K562 (cell line): ENCODE measurements at places on chromosomes 11 and 22.
A peak's percentile ranks its signal among the peaks of the same experiment; 100 is the strongest.

- H3K4me3 ChIP-seq = no peak overlapping the region
- no peaks in the 10 kb centered on the region for H3K27me3 ChIP-seq
- no peak overlapping the region for H3K27ac ChIP-seq
- DNase-seq = no peak
- H3K36me3 ChIP-seq = no peaks in the 10 kb centered on the region
Measured at GRCh38 chr11:109197656-109198055, 224.3 kb upstream of the C11orf87 start.

DNA sequence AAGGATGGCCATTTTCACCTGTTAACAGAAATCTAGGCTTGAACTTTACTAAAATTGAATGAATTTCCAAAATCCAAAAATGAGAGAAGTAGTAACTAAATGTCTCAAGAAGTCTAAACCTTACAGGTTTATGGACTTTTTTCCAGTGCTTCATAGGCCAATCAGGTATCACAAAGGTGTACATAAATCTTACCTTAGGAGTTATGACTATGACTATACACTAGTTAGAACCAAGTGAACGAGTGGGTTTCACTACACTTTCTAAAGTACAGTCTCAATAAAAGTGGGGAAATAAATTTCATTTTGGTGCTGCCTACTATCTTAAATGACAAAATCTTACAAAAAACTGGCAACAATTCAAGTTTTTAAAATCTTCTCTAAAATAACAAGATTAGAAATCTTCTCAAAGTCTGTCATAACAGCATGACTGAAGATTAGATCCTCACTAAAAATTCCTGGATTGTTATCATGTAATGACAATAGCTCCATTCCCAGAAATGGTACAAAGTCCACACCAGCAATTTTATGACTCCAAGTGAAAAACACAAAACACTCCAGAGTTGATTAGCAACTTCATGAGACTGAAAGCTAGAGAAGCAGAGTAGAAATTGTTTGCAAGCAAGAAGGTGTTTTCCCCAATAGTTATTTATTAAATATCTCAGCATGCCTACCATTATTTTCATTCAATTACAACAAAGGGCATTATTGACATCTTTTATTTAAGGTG lies 20.9 kb downstream of the SOX6 start:
- no peak for DNase-seq
- H3K4me3 ChIP-seq = no peak overlapping the region
- peak overlapping the region; percentile 89; the same call in 1 of the 3 replicates for H3K27ac ChIP-seq
- peaks cover 13% of the 10 kb centered on the region; the same call in 2 of the 3 replicates for H3K36me3 ChIP-seq
- no peaks in the 10 kb centered on the region; the same call in 1 of the 2 replicates for H3K4me1 ChIP-seq
- H3K27me3 ChIP-seq = no peaks in the 10 kb centered on the region

DNA sequence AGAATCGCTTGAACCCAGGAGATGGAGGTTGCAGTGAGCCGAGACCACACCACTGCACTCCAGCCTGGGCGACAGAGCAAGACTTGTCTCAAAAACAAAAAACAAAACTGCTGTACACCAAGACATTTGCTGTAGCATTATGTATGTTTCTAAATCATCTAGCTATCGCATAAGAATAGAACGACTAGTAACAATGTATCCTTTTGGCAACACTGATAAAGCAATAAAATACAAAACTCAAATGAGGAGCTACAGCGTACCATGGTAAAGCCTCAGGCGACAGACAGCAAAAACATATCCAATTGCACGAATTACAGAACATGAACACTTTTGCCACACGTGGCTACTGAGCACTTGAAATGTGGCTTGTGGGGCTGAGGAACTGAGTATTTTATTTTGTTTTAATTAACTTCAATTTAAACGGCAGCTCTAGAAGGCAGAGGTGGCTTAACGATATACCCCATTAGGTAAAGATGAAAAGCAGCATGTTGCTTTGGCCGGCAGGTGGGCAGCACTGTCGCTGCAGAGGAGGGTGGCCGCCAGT lies 2.3 kb downstream of the TUBGCP6 start:
- peaks cover 40% of the 10 kb centered on the region; the same call in 2 of the 3 replicates for H3K36me3 ChIP-seq
- no peaks in the 10 kb centered on the region for H3K27me3 ChIP-seq
- no peaks in the 10 kb centered on the region; the same call in 2 of the 3 replicates for H3K4me1 ChIP-seq
- peak overlapping the region; percentile 41; the same call in 1 of the 3 replicates for H3K27ac ChIP-seq

- no peak overlapping the region for H3K4me3 ChIP-seq
- DNase-seq = peak; percentile 62
- H3K27ac ChIP-seq = peak overlapping the region; percentile 19; the same call in 2 of the 3 replicates
- 0 out of 2 replicates have a peak, but pooled peaks cover 9% of the 10 kb centered on the region for H3K27me3 ChIP-seq
Measured at GRCh38 chr11:36431429-36432092, 78.5 kb downstream of the TRAF6 start.

DNA sequence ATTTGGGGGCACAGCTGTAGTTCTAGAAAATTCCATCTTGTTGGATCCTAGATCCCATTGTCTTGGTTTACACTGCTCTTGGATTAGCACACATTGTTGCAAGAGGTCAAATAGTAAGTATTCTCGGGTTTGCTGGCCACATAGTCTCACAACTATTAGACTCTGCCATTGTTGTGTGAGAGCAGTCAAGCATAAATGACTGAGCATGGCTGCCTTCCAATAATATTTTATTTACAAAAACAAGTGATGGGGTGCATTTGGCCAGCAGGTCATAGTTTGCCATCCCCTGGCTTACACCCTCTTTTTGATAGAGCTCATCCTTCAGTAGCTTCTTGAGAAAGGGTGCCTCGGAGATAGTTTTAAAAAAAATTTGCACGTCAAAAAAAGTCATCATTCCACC lies 77.9 kb upstream of the ALX4 start:
- H3K36me3 ChIP-seq = no peaks in the 10 kb centered on the region
- peaks cover 19% of the 10 kb centered on the region for H3K27me3 ChIP-seq
- H3K4me1 ChIP-seq = no peaks in the 10 kb centered on the region
- no peak for DNase-seq
- H3K4me3 ChIP-seq = no peak overlapping the region

- no peaks in the 10 kb centered on the region for H3K4me1 ChIP-seq
- no peak overlapping the region for H3K27ac ChIP-seq
- H3K4me3 ChIP-seq = no peak overlapping the region
- peaks cover 5% of the 10 kb centered on the region; the same call in 2 of the 3 replicates for H3K27me3 ChIP-seq
- DNase-seq = no peak
- no peaks in the 10 kb centered on the region for H3K36me3 ChIP-seq
Measured at GRCh38 chr11:35326266-35326879, 93.0 kb downstream of the SLC1A2 start.

DNA sequence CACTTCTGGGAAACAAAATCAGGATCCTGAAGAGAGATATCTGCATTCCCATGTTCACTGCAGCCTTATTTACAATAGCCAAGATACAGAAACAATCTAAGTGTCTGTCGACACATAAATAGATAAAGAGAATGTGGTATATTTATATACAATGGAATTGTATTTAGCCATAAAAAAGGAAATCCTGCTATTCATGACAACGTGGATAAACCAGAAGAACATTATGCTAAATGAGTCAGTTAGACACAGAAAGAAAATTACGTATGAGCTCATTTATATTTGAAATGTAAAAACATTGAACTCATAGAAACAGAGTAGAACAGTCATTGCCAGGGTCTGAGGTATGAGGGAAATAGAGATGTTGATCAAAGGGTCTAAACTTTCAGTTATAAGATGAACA lies 6.1 kb downstream of the MRPL17 start:
- H3K27me3 ChIP-seq = no peaks in the 10 kb centered on the region
- H3K36me3 ChIP-seq = peaks cover 19% of the 10 kb centered on the region
- no peak for DNase-seq
- H3K4me1 ChIP-seq = peaks cover 19% of the 10 kb centered on the region
- no peak overlapping the region for H3K4me3 ChIP-seq
- no peak overlapping the region for H3K27ac ChIP-seq

DNA sequence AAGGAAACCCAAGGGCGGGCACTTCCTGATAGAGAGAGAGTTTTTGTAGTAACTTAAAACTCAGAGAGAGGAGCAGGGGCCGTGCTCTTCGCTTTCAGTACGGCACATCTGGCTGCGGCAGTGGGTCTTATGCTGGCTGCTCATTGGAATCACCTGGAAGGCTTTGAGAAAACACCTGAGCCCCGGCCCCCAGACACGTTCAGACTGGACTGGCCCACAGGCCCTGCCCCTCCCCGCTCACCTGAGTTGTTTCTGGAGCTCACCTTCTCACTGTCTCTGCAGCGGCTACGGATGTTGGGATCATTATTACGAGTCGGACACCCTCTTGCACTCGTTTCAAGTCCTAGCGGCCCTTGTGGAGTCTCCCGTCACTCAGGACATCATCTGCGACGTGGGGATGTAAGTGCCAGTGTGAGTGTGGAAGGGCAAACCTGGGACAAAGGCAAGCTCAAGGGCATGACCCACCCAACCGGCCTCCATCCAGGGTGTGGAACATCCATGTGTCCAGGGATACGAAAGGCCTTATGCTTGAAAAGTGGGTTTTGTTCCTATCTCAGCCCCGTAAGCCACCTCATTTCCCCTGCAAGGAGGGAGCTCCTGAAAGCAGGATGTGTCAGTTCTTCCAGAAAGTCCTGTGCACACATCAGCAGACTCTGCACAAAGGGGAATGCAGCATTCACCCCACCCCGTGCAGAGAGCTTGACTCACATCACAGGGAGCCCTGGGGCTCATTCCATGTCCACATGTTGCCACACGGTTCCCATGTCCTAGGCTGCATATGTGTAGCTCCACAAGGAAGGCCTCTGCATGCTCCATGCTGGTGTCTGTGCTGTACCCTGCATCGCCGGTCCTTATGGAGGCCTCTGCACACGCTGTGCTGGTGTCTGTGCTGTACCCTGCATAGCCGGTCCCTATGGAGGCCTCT lies 5.4 kb downstream of the NADSYN1 start:
- H3K4me3 ChIP-seq = no peak overlapping the region
- no peaks in the 10 kb centered on the region; the same call in 1 of the 3 replicates for H3K4me1 ChIP-seq
- peaks cover 80% of the 10 kb centered on the region for H3K36me3 ChIP-seq
- H3K27ac ChIP-seq = no peak overlapping the region
- H3K27me3 ChIP-seq = no peaks in the 10 kb centered on the region

- no peaks in the 10 kb centered on the region for H3K27me3 ChIP-seq
- H3K36me3 ChIP-seq = peaks cover 34% of the 10 kb centered on the region
- H3K4me3 ChIP-seq = no peak overlapping the region
- peaks cover 12% of the 10 kb centered on the region for H3K4me1 ChIP-seq
- DNase-seq = no peak
Measured at GRCh38 chr11:62622476-62623089, 797 bp upstream of the B3GAT3 start.

DNA sequence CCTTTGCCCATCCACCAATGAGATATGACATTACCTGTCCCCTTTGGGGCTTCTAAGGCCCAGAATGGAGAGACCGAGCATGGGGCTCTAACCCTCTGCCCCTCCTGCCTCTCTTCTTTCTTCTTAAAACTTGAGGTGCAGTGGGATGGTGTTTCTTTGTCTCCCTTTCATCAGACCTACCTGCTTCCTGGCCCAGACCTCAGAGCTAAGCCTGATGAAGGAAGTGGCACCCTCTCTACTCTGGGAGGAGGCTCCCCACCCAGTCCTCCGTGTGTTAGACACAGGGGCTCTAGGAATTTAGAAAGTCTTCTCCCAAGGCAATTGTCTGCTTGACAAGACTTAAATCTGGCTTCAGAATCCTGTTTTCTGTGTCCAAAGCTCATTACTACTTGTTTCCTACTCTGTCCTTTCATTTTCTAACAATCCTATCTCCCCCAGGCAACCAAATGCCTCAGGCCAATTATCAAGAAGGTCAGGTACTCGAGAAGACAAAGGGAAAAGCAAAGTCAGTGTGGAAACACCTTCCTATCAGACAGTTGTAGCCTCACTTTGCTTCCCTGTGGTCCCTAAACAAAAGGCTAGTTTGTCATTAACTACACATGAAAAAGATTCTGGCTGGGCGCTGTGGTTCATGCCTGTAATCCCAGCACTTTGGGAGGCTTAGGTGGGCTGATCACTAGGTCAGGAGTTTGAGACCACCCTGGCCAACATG lies 20.3 kb upstream of the PARVA start:
- peaks cover 11% of the 10 kb centered on the region for H3K27me3 ChIP-seq
- DNase-seq = no peak
- no peak overlapping the region for H3K27ac ChIP-seq
- no peak overlapping the region for H3K4me3 ChIP-seq

DNA sequence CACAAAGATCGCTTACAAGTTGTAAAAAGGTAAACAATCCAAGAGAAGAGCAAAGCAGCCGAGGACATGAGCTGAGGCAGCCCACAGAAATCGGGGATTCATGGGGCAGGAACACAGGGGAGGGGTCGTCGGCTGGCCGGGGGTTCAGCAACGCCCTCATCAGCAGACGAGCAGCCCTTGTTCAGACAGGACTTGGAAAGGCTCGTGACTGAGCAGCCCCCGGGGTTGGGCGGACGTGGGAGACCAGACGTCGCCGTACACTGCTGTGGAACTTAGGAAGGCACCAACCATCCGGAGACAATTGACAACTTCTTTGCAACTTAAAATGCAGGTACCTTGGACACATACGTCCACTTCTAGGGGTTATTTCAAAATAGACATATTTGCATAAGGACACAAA lies 370.5 kb downstream of the BRD1 start:
- H3K4me3 ChIP-seq = no peak overlapping the region
- peaks cover 6% of the 10 kb centered on the region; the same call in 2 of the 3 replicates for H3K36me3 ChIP-seq

DNA sequence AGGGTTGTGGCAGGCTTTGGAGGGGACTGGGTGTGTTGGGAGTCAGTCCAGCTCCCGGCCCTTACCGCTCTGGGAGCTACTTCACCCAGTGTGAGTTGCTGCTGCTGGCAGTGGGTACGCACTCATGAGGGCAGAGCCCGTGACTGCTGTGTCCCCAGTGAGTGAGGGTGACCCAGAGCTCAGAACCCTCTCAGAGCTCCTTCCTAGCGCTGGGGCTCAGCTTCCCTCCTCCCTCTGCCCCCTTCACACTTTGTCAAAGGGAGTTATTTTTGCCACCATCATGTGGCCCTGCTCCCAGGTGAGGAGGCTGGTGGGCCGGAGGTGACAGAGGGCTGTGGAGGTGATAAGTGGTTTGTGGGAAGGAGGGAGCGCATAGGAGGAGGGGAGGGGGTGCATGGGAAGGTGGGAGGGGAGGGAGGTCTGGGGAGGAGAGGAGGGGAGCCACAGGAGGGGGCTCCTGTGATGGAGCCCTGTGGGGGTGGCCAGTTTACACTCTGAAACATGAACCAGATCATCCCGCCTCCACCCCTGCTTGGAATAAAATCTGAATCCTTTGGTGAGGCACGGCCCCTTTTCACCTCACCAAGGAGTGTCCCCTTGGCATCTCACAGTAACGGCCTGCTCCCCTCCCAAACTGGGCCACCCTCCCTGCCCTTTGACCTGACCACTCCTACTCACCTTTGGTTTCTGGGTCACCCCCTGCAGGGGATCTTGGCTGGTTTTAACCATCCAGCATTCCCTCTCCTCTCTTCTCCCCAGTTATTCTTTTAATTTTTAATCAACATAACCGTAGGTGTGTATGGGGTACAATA lies 9.9 kb downstream of the NDUFV1 start:
- no peak for DNase-seq
- H3K27me3 ChIP-seq = no peaks in the 10 kb centered on the region
- no peak overlapping the region for H3K27ac ChIP-seq
- peaks cover 21% of the 10 kb centered on the region; the same call in 2 of the 3 replicates for H3K36me3 ChIP-seq
- H3K4me1 ChIP-seq = peaks cover 9% of the 10 kb centered on the region; the same call in 2 of the 3 replicates
- H3K4me3 ChIP-seq = no peak overlapping the region

GRCh38 chr11:123856444-123856843 lies 29.0 kb downstream of the TMEM225 start:
- no peak for DNase-seq
- H3K36me3 ChIP-seq = no peaks in the 10 kb centered on the region
- H3K27me3 ChIP-seq = no peaks in the 10 kb centered on the region
- H3K4me1 ChIP-seq = no peaks in the 10 kb centered on the region
- H3K4me3 ChIP-seq = no peak overlapping the region
- no peak overlapping the region for H3K27ac ChIP-seq

- H3K4me1 ChIP-seq = no peaks in the 10 kb centered on the region
- H3K27me3 ChIP-seq = peaks cover 48% of the 10 kb centered on the region
- no peak overlapping the region for H3K4me3 ChIP-seq
- no peaks in the 10 kb centered on the region for H3K36me3 ChIP-seq
Measured at GRCh38 chr11:113262594-113262993, 51.8 kb upstream of the TTC12 start.
